ENCODE measurements at places on chromosomes 3 and 15.
A peak's percentile ranks its signal among the peaks of the same experiment; 100 is the strongest.

- DNase-seq: peak; percentile 69
Measured at GRCh38 chr3:153783106-153783505, 338.1 kb upstream of the ARHGEF26 start.

- peak; percentile 88 for DNase-seq
Measured at GRCh38 chr15:40266828-40267304, 16.0 kb downstream of the ANKRD63 start.

- DNase-seq: peak; percentile 14
Measured at GRCh38 chr15:86857701-86858100, 778.0 kb downstream of the AGBL1 start.

- no peak for DNase-seq
Measured at GRCh38 chr3:36941162-36941561, 3.7 kb downstream of the TRANK1 start.

DNA sequence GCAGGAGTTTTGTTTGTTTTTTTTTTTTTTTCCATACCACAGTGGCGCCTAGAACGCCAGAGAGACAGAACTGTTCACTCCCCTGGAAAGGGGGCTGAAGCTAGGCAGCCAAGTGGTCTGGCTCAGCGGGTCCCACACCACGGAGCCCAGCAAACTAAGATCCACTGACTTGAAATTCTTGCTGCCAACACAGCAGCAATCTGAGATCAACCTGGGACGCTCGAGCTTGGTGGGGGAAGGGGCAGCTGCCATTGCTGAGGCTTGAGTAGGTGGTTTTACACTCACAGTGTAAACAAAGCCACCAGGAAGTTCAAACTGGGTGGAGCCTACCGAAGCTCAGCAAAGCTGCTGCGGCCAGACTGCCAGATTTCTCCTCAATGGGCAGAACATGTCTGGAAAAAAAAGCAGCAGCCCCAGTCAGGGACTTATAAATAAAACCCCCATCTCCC lies 29.8 kb downstream of the SPICE1 start:
- no peak for DNase-seq

DNA sequence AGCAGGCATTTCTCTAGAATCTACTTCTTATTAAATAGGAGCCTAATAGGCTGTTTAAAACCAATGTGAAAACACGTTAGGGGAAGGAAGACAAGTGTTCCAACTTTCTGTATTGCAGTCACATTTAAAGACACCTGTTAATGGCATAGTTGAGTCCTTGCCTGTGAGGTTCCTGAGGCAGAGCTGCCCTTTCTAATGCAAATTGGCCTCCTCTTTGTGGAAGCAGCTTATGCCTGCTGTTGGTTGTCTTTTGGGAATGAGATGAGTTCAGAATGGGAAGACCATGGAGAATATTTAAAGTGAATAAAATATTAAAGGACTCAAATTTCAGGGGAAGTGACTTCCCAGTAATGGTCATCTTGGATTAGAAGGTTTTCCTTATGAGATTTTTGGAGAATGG lies 51.2 kb downstream of the NEK11 start:
- DNase-seq: no peak

DNA sequence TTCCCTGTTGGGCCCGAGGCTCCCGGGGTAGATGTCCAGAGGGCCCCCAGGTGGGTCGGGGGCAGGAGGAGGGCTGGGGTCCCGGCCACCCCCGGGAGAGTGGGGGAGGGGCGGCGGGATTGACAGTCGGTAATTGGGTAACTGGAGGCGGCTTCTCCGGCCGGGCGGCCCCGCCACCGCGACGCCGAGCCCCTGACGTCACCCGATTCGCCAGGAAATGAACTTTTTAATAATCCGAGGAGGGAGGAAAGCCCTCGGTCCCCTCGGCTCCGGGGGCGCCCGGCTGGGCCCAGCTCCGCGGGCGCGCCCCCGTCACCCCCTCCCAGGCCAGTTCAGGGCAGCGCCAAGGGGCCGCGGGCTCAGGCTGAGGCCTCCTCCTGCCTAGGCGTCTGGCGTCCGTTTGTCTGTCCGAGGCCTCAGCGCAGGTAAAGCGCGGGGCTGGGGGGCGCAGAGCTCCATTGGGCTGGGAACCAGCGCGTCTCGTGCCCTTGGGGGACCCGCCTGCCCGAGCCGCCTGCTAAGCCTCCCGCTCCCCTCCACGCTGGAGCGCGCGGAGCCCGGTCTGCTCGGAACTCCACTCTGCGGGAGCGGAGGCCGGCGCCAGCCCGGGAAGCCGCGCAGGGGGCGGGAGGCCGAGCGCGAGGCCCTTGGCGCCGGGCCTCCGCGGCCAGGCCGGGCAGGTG lies 3.9 kb downstream of the GATA2 start:
- no peak for DNase-seq

DNA sequence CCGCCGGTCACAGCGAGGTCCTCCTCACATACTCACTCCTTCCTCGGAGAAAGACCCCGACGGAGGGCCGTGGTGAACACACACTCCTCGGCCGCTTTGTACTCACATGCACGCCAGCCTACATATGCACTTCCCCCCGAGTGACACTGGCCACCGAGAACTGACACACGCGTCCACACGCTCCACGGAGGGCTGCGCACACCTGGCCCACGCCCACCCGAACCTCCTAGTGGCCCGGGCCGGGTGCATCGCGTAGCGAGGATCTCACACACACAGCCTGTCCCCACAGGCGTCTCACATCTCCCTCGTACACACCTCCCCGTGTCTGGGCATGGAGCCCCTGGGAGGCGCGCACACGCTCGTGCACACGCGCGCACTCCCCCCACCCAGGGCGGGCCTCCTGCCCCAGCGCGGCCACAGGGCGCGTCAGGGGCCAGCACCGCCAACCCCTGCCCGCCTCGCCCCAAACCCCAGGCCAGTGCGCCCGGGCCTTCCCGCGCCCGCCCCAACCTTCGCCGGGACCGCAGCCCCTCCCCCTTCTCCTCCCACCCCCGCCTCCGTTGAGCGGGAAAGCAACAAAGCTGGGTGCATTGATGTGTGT lies 411 bp upstream of the C3orf70 start:
- no peak for DNase-seq

DNA sequence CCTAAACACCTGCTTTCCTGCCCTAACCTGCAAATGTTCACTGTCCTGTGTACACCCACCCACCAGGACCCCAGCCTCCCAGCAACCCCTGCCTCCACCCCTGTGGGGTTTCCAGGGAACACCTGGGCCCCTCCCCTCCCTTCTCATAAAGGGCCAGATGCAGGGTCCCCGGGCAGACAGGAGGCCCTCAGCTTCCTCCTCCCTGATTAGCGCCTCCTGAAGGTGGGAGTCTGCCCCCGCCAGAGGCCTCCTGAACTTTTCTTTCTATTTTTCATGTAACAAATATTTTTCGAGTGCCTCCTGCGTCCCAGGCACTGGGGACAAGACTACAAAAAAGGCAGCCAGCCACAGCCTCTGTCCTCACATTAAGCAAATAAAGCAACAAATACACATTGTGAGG lies 135.4 kb upstream of the LINGO1 start:
- no peak for DNase-seq

DNA sequence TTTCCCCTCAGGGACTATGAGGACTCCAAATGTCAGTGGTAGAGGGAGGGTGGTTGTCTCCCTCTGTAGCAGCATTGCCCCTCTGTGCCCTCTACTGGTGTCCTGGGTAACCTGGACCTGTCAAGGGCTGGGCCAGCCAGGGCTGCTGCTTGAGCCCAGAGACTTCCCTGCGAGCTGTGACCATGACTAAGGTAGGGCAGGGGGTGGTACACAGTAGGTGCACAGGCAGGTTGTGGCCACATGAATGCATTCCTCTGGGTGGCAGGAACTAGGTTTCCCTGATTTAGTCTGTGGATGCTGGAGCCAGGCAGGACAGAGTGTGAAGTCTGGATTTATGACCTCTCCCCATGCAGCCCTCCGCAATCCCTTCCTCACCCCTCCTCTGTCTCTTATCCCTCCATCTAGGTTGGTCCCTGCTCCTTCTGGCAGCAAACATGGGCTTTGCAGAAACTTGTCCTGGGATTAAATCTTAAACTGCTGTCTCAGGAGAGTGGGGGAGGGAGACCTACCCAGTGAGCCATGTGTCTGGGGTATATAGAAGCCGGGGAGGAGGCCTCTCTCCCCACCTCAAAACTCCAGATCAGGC lies 8.7 kb upstream of the SEMA3F start:
- no peak for DNase-seq

- no peak for DNase-seq
Measured at GRCh38 chr3:189529889-189530471, 101.2 kb upstream of the TP63 start.

GRCh38 chr15:89472785-89473256 lies 23.6 kb downstream of the RHCG start:
- peak; percentile 59 for DNase-seq

- peak; percentile 34 for DNase-seq
Measured at GRCh38 chr3:31165399-31165860, 271.0 kb upstream of the GADL1 start.

- no peak for DNase-seq
Measured at GRCh38 chr3:162973428-162973917, 1476.9 kb downstream of the OTOL1 start.

- DNase-seq: peak; percentile 90
Measured at GRCh38 chr15:88467073-88467934, at the start of the genes MRPL46 and MRPS11. Gene MRPL46, minus strand, starts transcription at chr15:88467388. Its CDS starts 11 bp downstream, at chr15:88467377. Gene MRPS11, plus strand, starts transcription at chr15:88467708. Its CDS starts 10 bp downstream, at chr15:88467718.

GRCh38 chr3:134239538-134239937 lies 11.1 kb downstream of the RYK start:
- DNase-seq: no peak

DNA sequence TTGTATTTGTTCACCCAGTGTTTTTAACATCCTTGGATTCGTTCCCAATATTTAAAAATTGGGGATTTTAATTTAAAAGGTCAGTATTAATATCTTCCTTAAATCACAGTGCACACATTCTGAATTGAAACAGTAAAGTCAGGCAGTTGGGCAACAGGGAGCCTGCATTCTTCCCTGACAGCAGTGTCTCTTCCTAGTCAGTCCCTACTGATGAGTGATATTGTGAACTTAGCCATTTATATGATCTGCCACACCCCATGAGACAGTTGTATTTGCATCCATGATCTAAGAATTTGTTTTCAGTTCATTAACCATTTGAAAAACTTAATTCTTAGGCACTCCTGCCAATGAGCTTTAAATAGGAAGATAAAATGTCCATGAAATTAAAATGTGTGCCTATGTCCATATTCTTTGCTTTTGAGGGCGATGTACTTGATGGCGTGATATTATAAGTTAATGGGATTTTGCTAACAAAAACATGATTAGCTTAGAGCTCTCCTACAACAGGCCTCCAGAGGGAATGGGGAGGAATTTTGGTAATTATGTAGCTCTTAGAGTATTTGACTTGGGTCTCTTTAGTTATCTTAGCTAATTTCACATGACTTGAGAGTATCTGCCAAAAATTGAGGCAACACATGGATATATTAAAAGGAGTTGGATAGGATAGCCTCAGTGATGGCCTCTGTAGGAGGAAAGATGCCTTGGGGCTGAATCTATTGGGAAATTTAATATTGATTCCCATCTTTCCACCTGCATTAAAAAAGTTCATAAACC lies 219.3 kb downstream of the PTPRG start:
- no peak for DNase-seq

DNA sequence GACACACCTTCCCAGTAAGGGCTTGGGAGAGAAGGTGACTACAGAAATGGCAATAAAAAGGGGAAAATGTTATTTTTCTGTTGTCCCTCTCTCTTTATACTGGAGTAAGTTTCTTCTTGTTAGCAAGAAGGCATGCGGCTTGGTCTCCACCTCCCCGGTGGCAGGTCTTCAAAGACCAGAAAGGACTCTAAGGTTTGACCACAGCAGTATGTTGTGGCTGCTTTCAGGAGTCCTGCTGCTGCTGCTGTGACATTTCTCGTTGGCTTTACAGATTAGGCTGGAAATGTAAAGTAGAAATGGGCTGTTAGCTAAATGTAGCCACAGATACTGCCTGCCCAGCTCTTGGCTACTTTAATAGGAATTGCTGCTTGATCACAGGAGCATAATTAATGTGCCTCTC lies 175.8 kb upstream of the ZBTB20 start:
- DNase-seq: no peak

DNA sequence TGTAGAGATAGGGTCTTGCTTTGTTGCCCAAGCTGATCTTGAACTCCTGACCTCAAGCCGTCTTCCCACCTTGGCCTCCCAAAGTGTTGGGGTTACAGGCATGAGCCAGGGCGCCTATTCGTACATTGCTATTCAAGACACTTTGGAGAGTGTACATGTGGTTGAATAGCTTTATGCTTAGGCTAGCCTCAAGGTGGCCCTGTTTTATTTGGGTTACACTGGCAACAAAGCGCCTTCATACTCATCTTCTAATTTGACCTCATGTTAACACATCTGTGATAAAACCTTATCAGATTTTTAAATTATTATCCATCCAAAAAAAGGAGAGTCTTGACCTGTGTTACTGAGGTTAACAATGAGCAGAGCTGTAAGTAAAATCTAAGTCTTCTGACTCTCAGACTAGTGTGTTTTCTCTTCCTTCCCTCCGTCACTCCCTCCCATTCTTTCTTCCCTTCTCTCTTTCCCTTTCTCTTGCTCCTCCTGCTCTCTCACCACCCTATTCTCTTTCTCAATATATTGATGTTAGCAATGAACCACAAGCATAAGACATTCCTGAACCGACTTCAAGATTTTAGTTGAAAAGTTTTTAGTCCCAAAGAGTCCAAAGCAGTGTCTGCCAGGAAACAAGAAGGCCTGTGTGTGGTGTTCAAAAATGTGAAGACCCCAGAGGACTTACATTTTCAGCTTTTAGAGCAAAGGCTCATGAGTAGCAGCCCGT lies 603.7 kb upstream of the CFAP20DC start:
- DNase-seq: no peak

DNA sequence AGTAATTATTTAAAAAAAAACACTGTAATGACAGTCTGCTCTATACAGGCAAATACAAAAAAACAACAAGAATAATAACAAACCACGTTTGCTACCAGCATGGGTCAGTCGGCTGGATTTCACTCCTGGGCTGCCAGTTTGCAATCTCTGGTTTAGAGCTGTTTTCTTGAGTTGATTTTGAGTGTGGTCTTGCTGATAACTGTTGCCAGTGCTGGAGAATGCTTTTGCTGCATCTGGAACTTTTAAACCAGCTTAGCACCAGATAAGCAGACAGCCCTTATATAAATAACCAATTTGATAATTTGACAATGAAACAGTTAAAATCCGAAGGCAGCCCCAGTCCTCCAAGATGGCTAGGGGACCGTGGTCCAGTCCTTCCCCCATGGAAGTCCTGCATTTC lies 14.0 kb upstream of the CTDSPL start:
- DNase-seq: no peak

GRCh38 chr15:58374147-58374546 lies 57.6 kb upstream of the LIPC start:
- DNase-seq: no peak
